Islet precursor cell (in vitro differentiated cells): ENCODE measurements at places on chromosomes 12 and 14.
A peak's percentile ranks its signal among the peaks of the same experiment; 100 is the strongest.

DNA sequence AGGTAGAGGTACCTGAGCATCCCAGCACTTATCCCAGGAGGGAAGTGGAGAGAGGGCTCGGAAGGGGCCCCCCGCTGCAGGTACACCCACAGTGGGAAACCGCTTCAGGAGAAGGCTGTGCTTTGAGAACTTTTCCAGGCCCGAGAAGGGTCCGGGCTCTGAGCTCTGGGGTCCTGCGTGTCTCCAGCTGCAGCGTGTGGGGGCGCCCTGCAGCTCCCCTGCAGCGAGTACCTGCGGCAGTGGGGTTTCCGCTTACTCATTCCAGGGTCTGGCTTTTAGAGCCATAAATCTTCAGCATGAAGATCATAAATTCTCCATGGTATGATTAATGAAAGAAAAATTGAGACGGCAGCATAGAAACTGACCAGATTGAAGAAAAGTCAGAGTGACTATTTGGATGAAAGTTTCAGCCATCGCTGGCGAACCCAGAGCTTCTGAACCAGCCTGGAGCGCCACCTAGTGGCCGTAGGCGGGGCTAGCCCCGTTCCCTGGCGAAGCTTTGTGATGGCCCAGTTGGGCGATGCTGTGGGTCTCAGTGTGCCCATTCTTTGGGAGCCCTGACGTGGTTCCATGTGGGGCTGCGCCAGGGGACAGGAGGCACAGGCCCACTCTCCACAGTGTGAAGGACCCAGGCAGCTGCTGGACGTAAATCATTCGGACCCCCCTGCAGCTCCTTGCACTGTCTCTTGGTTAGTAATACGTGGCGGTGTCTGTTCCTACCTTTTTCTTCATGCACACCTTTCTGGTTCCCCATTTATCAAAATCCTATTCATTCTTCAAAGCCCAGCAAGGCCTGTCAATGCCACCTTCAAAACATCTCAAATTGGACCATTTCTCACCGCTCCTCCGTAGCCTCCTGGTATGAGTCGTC lies 198.2 kb downstream of the TSPAN9 start:
- peak; percentile 87 for DNase-seq

GRCh38 chr12:94570161-94570560 lies 80.2 kb downstream of the TMCC3 start:
- DNase-seq, result peak; percentile 19

GRCh38 chr12:57072661-57073060 lies 5.9 kb downstream of the NEMP1 start:
- DNase-seq, result peak; percentile 17

- no peak for DNase-seq
Observed at GRCh38 chr14:91877376-91877915, 10.1 kb upstream of the TC2N start.

DNA sequence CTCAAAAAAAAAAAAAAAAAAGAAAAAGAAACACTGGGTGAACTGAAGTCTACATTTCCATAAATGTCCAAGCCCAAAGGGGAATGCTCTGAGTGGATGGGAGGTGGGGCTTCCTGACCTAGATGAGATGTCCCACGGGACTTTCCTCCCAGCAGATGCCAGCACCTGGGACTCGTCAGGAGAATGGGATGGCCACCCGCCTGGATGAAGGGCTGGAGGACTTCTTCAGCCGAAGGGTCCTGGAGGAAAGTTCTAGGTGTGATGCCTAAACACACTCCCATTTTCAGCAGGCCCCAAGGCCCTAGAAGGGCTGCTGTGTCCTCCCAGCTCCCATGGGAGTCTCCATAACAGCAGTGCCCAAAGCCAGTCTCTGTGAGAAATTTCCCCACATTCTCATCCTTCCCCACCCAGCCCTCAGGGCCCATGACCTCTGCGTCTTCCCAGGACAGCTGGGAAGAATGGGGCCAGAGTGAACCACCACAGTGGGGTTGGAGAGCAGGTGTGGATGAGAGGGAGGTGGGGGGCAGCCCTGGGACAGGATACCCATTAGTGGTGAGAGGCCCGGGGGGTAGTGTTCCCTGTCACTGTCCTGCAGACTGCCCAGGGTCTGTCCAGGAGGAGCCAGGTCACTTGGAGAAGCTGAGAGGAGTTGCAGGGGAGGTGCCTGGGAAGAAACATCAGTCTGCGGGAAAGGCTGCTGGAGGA lies 7.1 kb upstream of the CPNE6 start:
- DNase-seq, result no peak

DNA sequence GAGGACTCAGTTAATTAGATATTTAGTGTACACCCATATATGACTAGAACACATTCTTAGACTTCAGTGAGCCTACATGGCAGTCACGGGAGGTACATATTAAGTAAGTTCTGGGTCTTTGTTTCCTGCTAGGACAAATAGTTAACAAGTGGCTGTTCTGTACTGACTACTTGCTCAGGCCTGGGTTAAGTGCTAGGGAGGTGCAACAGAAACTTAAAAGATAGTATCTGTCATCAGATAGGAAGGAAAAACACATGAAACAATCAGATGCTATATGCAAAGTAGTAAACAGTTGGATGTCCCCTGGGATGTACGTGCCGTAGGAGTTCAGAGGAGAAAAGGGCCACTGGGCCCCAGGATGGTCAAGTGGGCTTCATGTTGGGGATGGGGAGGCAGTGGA lies 59.5 kb downstream of the SLC4A8 start:
- DNase-seq, result no peak

GRCh38 chr12:116087962-116088361 lies 189.5 kb downstream of the MED13L start:
- DNase-seq, result no peak

DNA sequence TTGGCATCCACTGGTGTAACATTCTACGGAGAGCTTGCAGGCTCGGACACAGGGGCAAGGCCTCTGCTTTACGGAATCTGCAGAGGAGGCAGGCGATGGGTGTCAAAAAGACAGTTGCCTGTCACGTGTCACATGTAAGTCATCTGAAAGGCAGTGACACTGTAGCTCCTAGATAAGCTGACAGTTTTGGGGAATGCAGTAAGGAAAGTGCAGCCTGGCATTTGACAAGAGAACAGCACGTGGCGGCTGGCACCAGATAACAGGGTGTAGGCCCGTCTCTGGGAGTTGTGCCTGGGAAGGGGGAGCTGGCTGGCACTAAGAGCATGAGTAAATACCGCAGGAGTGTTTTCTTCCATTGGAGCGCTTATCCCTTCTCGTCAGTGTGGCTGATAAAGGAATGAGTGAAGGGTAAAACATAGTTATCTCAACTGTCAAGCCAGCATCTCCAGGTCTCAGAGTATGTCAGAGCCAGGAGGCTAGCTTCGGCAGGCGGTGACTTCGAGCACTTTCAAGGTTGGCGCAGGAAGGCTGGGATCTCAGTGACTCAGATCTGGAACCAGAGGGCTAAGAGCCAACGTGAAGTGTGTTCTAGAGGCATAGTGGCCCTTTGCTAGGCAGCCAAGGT lies 26.1 kb downstream of the ADCK1 start:
- DNase-seq, result no peak

DNA sequence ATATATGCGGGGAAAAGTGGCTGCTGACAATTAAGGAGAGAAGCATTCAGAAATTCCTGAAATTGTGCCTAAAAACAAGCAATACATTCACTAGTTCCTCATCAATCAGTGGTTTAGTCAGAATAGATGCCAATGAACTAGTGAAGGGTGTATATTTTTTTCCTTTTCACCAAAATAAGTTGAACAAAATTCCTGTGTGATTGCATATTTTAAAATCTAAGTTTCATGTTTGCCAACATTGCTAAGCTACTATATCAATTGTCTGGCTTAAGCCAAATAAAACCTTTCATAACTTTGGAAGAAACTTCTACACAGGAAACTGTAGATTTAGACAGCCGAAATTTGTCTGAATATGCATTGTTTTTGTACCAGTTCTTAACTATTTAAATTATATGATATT lies 8.7 kb downstream of the PRKD1 start:
- no peak for DNase-seq

DNA sequence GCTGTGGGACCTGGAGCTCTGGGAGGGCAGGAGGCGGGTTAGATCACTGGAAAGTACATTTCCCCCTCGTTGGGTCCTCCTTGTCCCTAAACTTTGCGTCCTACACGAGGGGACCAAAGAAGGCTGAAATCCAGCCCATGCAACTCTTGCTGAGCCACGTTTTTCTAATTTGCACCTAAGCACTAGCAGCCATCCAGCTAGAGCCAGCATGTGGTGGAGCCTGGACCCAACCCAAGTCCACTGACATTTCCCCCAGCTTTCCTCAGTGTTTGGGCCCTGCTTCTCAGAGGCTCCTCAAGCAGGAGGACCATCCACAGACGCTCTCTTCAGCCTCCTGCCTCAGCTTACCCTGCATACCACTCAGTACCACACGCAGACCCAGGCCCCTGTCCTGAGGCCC lies 49.7 kb downstream of the TSPAN11 start:
- no peak for DNase-seq

- DNase-seq, result no peak
Observed at GRCh38 chr12:86917121-86917520, 660.9 kb upstream of the MGAT4C start.

DNA sequence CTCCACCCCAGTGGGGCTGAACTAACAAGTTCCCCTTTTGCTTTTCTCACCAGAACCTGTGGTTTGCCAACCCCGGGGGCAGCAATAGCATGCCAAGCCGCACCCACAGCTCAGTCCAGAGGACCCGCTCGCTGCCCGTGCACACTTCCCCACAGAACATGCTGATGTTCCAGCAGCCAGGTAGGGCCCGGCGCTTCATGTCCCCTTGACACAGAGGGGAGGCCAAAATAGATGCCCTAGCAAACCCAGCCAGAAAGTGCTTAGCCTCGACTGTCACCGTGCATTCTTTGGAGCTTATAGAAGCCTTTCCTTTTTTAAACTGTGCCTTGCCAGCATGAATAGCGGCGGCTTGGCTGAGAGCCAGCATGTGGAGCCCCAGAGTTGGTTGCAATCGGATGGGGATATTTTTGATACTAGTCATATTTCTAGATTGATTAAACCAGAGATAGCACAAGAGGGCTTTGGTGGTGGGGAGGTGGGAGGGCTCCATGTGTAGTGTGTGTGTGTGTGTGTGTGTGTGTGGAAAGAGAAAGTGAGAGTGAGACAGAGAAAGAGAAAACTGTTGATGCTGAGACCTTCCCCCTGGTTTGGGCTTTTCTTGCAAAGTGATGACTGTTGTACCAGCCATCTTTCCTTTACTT lies 126.1 kb downstream of the GCH1 start:
- DNase-seq, result peak; percentile 35

GRCh38 chr12:104507672-104508071 lies 50.9 kb downstream of the CHST11 start:
- DNase-seq, result no peak

GRCh38 chr12:101799774-101800173 lies 31.0 kb downstream of the GNPTAB start:
- DNase-seq, result no peak

- DNase-seq, result no peak
Observed at GRCh38 chr12:126389220-126389841, 1324.1 kb downstream of the AACS start.

DNA sequence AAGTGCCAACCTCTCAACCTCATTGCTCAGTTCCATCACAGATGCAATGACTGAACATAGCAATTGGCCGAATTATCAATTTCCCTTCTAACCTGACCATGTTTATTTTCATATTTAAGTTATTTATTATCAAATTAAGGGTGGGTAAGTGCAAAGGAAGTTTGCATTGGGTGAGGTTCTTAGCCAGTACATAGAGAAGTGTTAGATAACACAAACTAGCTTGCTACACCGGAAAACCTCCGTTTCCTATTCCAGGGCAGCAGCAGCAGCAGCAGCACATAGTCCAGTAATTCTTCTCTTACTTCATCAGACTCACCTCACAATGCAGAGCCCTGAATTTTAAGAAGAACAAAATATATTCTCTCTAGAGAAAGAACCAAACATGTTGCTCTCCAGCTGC lies 200.5 kb upstream of the OR4E1 start:
- no peak for DNase-seq

DNA sequence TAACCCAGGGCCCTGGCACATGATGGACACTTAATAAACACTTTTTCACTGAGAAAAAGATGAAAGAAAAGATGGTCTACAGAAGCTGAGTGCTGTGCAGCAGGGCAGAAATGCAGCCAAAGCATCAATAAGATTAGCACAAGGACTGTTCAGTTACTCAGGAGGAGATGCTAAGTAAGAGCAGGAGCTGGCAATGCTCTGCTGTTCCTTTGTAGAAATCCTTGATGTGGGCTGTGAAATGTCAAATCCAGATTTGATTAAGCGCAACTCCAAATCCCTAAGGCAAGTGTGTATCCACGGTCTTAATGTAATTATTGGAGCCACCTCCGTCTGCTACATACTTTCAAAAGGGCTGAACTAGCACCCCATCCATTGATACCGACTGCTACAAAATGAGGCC lies 151.8 kb upstream of the BTG1 start:
- no peak for DNase-seq

- no peak for DNase-seq
Observed at GRCh38 chr14:93114068-93114710, 1.5 kb downstream of the ITPK1 start.

- DNase-seq, result peak; percentile 34
Observed at GRCh38 chr12:12083688-12084087, 12.9 kb downstream of the BCL2L14 start.

GRCh38 chr12:111268738-111269572 lies 99.9 kb downstream of the PHETA1 start:
- no peak for DNase-seq

- DNase-seq, result no peak
Observed at GRCh38 chr12:132068250-132068649, 75.9 kb downstream of the DDX51 start.

- DNase-seq, result peak; percentile 25
Observed at GRCh38 chr14:92470811-92471210, 42.8 kb upstream of the RIN3 start.

DNA sequence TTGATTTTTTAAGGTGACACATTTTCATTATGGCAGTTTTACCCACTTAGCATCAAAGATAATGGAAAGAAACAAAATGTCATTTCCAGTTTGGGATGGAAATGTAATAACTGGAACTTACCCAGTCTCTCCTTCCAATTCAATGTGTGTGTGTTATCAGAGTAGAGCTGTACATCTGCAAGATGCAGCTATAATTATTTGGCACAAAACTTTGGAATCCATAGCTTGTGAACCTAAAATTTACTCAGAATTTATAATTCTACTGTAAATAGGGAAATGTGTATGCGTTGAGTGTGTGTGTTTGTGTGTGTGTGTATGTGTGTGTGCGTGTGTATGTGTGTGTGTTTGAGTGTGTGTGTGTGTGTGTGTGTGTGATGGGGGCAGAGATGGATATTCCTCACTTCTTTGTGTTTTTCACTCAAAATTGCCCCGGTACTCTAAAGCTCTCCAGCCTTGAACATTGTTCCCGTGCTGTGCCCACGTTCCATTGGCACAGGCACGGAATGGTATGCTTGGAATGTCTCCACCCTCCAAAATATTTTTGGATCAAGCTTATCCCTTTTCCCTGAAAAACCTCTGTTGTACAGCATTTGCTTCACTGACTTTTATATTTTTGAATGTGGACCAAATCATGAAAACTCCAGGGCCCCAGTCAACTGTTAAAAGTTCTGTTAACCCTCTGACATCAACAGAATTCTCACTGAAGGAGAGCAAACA lies 150.2 kb upstream of the BMP4 start:
- DNase-seq, result no peak

GRCh38 chr14:70350078-70350477 lies 9.4 kb downstream of the COX16 start:
- no peak for DNase-seq
